NCI-H69 (cell line): ENCODE measurements at places on chromosomes 4 and X.

DNA sequence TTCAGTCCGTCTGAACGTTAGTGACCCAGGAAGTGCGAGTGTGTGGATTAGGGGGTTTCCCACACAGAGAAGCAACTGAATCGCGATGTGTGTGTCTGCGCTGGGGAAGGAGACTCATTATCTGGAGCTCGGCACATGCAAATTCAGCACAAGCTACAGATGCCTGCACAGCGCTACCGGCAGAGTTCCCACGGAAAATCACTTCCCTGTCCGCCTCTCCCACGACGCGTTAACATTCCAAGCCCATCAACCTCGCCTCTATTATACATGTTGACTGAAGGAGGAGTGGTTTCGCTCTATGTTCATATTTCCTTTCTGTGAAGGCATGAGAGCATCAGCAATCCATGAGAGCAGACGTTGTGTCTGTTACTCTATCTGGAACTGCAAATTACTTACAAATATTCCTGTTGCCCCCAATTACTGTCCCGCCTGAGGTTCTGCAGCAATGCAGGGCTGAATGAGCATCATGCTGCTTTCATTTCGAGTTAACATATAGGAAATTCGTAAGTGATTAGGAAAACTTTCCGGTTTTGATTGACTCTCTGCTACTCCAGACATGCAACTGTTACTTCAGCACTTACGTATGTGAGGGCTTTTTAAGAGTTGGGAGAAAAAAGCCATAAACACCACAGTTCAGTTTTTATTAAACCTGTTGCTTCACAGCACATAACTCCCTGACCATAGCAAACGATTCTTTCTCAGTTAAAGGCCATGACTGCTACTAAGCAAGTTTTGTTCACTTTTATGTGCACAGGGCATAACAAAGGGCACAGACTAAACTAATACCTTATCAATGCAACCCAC lies 15.0 kb upstream of the MTNR1A start:
- no peak for DNase-seq

DNA sequence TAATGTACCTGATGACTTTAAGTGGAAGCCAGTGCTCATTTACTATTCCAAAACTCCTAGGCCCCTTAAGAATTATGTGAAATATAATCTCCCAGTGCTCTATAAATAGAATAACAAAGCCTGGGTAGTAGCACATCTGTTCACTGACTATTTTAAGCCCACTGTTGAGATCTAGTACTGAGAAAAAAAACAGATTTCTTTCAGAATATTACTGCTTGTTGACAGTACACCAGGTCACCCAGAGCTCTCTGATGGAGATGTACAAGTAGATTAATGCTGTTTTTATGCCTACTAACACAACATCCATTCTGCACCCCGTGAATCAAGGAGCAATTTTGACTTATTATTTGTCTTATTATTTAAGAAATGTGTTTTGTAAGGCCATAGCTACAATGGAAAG lies 75.7 kb downstream of the FAM47C start:
- no peak for DNase-seq

- DNase-seq: peak; percentile 67
Measured at GRCh38 chr4:102500696-102501446, at the start of gene NFKB1. Gene NFKB1 (plus strand): TSS chr4:102501359. CDS start chr4:102525519, 24,160 bp downstream.

- DNase-seq: no peak
Measured at GRCh38 chr4:84740057-84740456, 157.1 kb downstream of the CDS1 start.

DNA sequence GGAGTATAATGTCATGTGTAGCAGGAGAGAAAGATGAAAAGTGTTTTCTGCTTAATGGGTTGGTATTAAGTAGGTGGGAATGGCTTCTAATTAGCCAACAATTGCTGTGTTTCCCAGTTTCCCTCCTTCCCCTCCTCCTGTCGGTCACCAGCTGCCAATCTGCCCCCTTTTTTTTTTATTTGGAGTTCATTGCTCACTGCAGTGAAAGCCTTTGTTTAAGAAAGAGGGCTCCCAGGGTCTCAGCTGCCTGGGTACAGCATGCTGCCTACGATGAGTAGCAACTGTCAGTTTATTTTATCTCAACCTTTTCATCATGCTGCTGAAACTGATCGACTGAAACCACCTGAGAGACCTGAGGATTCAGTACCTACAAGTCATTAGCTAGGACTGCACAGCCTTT lies 149.0 kb downstream of the POU4F2 start:
- no peak for DNase-seq

- DNase-seq: no peak
Measured at GRCh38 chrX:99142745-99143144, 1267.3 kb downstream of the PCDH19 start.

GRCh38 chrX:13068651-13069050 lies 24.2 kb upstream of the FAM9C start:
- DNase-seq: no peak
